ENCODE measurements at places on chromosomes 6 and 20.

DNA sequence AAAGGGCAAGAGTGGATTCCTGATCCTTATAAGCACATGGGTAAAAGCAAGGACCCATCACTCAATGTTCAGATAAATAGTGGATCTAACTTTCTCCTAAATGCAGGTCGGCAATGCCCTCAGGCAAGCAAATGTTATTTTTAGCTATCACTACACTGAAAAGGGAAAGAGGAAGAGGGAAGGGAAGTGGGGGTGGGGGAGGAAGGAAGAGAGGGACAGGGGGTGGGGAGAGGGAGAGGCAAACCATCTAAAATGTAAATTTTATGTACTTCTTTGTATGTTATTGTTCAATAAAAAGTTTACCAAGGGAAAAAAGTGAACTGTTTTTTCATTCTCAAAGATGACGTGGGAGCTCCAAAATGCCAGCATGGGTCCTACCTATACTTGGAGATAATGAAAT is 44.2 kb downstream of the CHD6 start:
- no peak for ATAC-seq

DNA sequence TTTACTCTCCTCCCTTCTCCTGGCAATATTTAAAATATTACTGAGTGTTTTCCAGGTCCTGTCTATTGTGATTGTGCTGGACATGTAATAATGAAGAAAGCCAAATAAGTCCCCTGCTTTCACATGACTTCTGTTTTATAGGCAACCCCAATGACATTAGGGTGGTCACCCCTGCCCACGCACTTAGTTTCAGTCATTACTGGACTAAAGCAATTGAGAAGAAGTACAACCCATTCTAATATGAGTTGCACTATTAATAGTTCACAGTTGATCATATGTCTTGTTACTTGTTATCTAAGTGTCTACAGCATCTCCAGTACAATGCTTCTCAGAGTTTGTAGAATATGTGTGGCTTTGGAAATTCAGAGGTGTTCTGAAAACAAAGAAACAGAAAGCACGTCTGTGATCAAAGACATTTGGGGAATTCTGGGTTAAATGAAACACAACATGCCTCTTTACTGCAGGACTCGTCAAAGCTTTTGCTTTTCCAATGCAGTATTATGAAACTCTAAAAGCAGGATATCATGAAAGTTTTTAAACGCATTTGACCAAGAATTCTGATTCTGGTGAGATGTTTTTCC is 789.5 kb downstream of the DHX35 start:
- no peak for ATAC-seq

GRCh38 chr6:63649847-63650265 is 14.3 kb downstream of the PHF3 start:
- ATAC-seq = no peak

DNA sequence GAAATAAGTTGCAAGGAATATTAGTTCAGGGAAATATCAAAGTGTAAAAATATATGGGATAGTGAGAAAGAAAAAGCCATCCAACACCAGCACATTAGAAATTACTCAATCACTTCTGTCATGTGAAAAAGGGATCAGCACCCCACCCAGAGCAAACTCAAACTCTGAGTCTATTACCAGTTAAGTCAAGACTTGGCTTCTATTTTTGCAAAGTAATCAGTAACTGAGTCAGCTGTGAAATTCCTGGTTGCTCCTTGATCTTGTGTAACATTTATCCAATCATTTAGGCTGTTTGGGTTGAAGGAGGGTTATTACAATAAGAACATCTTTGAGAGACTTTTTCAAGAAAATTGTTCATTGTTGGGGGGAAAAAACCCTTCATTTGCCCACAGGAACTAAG is 51.2 kb downstream of the SLC22A23 start:
- no peak for ATAC-seq

- no peak for ATAC-seq
Observed at GRCh38 chr6:139941826-139942225, 567.4 kb upstream of the CITED2 start.

DNA sequence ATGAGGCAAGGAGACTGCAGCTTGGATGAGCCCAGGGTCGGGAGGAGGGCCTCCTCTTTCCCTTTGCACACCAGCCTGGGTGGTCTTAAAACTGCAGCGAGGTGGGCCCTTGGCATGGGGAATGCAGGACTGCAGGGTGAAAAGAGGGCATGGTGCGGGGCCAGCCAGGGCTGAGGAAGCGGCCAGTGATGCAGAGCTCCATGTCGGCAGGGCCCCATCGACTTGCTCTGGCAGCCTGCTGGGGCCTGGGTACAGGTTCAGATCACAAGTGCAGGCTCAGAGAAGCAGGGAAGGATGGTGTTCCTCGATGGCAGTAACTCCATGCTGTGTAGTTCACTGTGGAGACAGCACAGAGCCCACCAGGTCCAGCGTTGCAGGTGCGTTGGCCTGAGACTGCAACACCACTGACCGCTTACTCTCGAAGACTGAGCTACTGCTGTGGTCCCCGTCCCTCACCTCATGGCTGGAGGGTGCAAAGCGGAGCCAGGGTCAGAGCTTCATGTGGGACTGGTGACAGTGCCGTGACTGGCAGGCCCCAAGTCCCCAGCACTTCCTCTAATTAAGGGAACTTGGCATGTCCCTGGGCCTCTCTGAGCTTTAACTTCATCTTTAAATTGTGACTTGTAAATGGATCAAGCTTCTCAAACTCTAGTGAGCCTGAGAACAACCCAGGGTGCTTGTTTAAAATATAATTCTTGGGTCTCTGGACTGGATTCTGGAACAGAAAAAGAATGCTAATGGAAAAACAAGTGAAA is 223.2 kb downstream of the SYNDIG1 start:
- ATAC-seq = no peak

- peak; percentile 67 for ATAC-seq
Observed at GRCh38 chr6:97626671-97627441, 343.8 kb upstream of the MMS22L start.

DNA sequence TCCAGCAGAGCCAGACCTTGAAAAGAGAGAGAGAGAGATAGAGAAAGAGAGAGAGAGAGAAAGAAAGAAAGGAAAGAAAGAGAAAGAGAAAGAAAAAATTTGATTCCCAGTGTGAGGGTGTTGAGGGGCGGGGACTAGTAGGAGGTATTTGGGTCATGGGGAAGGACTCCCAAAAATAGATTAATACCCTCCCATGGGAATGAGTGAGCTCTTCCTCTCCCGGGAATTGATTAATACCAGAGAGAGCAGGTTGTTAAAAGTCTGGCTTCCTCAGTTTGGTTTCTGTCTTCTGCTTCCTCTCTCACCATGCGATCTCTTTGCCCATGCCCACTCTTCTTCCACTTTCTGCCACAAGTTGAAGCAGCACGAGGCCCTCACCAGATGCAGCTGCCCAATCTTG is 28.8 kb upstream of the CFAP206 start:
- no peak for ATAC-seq

- ATAC-seq = 0 out of 3 replicates have a peak, but pooled peaks have one; percentile 41
Observed at GRCh38 chr6:144447472-144447871, 162.3 kb downstream of the UTRN start.

DNA sequence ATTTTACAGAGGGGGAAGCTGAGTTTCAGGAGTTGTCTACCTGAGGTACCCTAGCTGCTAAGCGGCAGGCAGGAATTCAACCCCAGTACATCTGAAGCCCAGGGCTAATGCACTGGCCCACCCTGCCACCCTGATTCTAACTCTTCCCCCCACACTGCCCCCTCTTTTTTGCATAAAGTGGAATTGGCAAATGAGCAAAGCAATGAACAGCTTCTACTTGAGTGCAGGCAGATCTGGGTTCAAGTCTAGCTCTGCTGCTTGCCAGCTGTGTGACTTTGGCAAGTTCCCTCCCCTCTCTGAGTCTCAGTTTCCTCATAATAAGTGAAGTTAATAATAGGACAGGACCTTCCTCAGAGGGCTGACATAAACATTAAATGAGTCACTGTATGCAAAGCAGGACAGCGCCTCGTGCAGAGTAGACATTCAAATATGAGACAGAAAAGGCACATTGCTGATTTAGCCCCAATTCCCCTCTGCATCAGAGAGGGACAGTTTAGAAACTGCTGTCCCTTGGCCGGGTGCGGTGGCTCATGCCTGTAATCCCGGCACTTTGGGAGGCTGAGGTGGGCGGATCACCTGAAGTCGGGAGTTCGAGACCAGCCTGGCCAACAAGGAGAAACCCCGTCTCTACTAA is 4.7 kb downstream of the ADA start:
- no peak for ATAC-seq

GRCh38 chr20:51930775-51931174 is 128.5 kb upstream of the SALL4 start:
- peak; percentile 40 for ATAC-seq

DNA sequence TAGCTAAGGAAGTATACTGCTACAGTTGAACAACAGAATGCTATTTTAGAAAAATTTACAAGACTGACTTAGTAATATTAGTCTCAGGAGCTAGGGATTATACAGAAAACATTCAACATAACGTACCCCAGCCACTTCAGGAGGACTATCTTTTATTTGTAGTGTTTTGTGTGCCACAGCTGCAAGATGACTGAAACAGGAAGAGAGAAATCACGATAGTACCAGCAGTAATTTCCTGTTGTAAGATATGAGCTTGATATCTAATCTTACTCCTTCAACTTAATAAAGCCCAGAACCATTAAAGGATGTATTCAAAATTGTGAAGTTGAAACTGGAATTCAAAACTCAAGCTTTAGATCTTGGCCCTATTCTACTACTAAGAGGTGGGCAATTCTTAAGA is 42.1 kb downstream of the SLC35A1 start:
- ATAC-seq = no peak

- ATAC-seq = no peak
Observed at GRCh38 chr20:13581451-13581850, 57.3 kb downstream of the TASP1 start.

DNA sequence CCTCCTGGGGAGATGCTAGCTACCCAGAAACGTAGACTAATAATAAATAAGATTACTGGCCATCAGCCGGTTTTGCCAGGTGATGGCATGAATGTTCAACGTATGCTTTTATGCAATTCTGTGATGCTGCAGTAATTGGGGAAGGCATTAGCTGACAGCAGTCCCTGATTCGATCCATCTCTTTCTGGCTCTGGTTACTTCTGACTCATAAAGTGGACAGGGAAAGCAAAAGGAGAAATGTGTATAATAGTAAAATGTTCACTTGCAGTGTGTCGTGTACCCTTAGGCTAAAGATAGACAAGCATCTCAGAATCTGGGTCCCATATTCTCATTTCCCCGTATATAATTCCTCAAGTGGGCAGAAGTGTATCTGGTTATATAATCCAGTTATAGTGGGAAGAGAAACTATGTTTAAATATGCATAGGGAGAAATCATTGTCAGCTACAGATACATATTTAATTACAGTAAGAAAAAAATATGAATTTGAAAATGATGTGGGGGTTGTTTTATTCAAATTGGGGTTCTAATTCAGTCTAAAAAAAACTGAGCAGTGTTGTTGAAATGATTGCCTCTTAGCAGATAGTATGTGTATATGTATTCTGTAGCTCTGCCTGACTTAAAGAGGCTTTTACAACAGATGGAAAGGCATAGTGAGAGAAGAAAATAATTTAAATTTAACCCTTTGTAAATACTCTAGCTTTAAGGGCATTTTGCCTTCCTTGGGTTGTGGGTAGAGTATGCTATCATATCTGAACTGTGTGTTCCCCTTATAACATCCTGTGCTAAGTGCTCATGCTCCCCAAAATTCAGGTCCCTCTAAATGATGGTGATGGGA is 40.6 kb downstream of the DOK5 start:
- peak; percentile 47 for ATAC-seq
